ENCODE measurements at places on chromosomes 3 and 15. TPM values are rescaled to one million over a fixed set of nuclear protein-coding genes. Genes with fewer than 3 reads are reported as not detected.

TFRC gene
- 190 TPM for total RNA-seq

FAM174B gene
- total RNA-seq: 42.8 TPM

CAMKV gene
- not detected for total RNA-seq

GP5 gene
- 0.15 TPM for total RNA-seq

DLEC1 gene
- 5.3 TPM for total RNA-seq

DAZL gene
- total RNA-seq: not detected

SPESP1 gene
- total RNA-seq: 1.8 TPM

RNU5B-1 gene
- 26.6 TPM for total RNA-seq

C15orf62 gene
- total RNA-seq: 0.32 TPM

C3orf20 gene
- total RNA-seq: not detected

TEX55 gene
- not detected for total RNA-seq

P2RY12 gene
- 3.8 TPM for total RNA-seq

AMOTL2 gene
- total RNA-seq: 69.2 TPM

CAPN3 gene
- 27.3 TPM for total RNA-seq

NOX5 gene
- total RNA-seq: 0.16 TPM

SI gene
- not detected for total RNA-seq

PRR20G gene
- total RNA-seq: not detected

CCDC39 gene
- total RNA-seq: 0.63 TPM
